Left ventricle myocardium inferior (tissue), 1 donor: ENCODE measurements at places on chromosomes 2 and 18. TPM values are rescaled to one million over a fixed set of nuclear protein-coding genes. Genes with fewer than 3 reads are reported as not detected.

Gene PNPT1
- 27.4 TPM for total RNA-seq

Gene UGT1A8
- total RNA-seq: not detected

GRCh38 chr2:118386641-118387302 lies 298.5 kb downstream of the INSIG2 start:
- no peak for DNase-seq

GRCh38 chr2:132776287-132776686 lies 106.3 kb upstream of the LYPD1 start:
- DNase-seq: no peak

- no peak for DNase-seq
Observed at GRCh38 chr2:85582492-85582891, 1.7 kb upstream of the VAMP5 start.

- no peak for DNase-seq
Observed at GRCh38 chr18:13003466-13003896, 12.3 kb downstream of the CEP192 start.

- DNase-seq: no peak
Observed at GRCh38 chr2:24711865-24712264, 81.3 kb downstream of the PTRHD1 start.

DNA sequence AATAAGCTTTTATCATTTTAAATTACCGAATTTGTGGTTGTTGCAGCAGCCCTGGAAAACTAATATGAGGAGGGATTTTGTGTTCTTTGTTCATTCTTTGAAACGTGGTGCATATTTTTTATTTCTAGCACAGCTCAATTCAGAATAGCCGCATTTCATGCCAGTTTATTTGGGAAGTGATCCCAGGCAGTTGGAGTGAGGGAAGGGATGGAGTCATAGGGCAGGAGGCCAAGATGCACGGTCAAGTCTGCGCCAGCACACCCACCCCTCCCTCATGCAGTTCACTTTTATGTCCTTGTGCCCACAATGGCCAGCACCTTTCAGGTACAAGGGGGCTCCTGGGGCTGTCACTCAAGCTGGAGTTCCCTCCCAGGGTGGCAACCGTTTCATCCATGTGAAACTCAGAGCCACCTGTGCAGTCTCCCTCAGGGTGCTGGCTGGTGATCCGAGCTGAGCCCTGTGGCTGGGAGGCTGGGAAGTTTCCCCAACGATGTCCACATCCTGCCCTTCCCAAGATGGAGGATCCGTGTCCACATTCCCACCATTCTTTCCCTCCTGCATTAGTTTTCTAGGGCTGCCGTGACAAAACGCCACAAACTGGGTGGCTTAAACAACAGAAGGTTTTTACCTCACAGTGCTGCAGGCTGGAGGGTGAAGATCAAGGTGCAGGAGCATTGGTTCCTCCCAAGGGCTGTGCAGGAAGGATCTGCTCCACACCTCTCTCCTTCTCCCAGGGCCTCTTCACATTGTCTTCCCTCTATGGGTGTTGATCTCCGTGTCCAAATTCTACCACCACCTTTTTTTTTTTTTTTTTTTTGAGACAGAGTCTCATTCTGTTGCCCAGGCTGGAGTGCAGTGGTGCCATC lies 68.5 kb upstream of the ITGA6 start:
- no peak for DNase-seq

DNA sequence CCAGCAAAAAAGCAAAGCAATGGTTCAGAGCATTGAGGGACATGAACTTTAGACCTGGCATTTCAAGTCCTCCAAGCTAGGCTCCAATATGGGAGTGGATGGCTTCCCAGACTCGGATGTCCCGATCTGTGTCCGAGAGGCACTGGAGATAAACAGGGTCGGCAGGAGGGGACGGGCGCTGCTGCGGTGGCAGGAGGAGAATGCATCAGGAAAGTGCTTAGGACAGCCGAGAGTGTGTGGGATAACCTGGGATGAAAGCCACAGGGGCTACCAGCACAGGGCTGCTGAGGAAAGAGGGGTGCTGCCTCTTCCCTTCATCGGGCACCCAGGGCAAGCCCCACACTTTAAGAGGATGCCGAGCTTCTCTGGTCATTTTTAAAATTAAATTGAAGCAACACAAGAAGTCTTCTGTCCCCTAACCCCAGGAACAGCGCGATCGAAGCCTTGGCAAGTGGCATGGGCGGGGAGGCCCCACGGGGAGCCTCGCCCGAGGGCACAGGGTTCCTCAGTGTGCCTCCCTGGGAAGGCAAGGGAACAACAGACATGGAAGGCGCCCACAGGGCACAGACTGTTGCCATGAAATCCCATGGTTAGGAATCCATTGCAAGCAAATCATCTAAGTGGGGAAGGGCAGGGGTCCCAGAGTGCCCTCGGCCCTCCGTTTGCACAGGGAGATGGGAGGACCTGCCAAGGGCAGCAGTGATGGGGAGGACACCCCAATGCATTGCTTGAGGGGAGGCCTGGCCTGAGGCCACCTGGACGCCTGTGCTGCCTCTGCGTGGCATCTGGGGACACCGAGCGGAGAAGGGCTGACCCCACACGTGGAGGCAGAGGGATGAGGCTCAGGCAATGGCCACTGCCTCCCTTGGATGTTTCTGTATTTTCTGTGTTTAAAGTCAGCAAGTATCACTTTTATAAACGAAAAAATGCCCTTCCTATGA lies 78.5 kb upstream of the GPC1 start:
- no peak for DNase-seq

GRCh38 chr2:168293766-168294165 lies 46.4 kb upstream of the STK39 start:
- DNase-seq: no peak

- no peak for DNase-seq
Observed at GRCh38 chr2:163640542-163641193, 95.1 kb downstream of the FIGN start.

GRCh38 chr2:138103156-138103555 lies 138.9 kb downstream of the HNMT start:
- DNase-seq: no peak

DNA sequence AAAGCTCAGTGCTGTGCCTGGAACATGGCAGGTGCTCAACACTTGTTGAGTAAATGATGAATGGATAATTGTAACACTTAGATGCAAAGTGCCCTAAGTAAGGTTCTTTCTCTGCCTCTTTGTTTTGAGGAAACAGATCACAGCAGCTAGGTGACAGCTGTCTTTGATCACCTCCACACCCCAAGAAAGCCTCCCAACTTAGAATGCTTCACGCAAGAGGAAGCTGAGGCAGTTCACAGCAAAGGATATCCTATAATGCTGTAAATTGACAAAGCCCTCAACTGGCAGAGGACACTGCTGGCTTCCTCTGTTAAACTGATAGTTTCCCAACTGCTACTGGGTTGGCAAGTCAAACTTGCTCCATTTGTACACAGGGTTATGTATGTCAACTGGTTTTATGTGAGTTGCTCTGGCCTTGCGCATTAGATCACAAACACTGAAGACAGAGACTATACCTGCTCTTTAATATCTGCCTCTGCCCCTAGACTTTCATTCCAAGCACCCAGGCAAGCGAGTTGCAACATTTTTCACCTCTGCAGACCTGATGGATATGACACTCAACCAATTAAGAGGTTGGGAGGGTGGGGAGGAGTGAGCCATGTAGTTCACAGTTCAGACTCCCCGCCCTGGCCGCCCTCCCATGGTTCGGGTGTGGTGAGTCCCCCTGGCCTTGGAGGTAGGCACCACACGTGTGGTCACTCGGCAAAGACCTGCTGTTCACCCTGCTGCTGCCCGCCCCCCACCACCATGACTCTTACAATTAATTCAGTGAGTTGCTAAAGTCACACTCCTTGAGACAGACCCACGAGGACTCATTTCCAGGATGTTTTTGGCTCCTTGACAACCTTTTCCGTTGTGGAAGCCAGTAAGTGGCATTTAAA lies 4.8 kb upstream of the MALL start:
- no peak for DNase-seq

DNA sequence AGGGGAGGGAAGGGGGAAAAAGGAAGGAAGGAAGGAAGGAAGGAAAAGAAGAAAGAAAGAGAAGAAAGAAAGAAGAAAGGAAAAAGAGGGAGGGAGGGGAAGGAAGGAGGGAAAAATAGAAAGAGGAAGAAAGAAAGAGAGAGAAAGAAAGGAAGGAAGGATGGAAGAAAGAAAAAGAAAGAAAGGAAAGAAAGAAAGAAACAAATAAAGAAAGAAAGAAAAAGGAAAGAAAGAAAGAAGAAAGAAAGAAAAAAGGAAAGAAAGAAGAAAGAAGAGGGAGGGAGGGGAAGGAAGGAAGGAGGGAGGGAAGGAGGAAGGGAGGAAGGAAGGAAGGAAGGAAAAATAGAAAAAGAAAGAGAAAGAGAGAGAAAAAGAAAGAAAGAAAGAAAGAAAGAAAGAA lies 315.8 kb upstream of the PIK3C3 start:
- no peak for DNase-seq

- no peak for DNase-seq
Observed at GRCh38 chr18:10907749-10908148, 241.6 kb downstream of the PIEZO2 start.

DNA sequence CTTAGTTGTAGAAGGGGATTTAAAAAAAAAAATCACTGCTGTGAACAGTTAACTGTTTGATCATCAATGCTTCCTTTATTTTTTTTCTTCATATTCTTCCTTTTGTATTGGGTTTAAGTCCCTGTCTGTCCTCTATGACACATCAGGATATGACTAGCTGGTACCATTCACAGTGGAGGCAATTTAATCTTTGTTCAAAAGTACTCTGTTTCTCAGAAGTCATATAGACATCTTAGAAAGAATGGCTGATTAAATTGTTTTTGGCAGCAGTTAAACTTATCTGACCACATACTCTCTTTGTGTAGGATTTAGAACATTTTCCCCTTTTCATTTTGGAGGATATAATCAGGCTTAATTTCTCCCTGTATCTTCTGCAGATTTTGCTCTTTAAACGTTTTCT lies 807.8 kb upstream of the CDH2 start:
- DNase-seq: no peak

DNA sequence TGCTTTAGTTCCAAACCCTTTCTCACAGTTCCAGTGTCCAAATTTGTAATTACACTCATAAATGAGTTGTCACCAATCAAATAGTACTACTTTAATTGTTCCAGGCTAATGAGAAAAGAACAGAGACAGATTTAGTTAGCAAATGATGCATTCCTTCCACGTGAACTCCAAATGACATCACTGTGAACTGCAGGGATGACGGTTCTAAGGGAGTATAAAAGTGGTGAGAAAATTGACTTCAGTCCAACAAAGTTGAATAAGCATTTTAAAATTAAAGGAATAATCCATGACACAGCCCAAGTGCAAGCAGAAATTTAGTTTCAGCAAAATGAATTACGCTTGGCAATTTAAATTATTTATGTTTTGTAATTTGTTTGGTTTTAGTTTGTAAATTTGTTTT lies 102.0 kb upstream of the LRATD1 start:
- no peak for DNase-seq

GRCh38 chr2:134217924-134218323 lies 35.9 kb upstream of the MGAT5 start:
- no peak for DNase-seq
